T-helper 1 cell treated with Interleukin-12 subunit alpha and Interleukin-12 subunit beta and Interleukin-4 antibody, amounts not matched to agents 30 ng/mL and 1 ng/mL, for 36 hours (primary cell): ENCODE measurements at places on chromosomes 5 and 9. TPM values are rescaled to one million over a fixed set of nuclear protein-coding genes. Genes with fewer than 3 reads are reported as not detected.

The TAF11L5 gene
- total RNA-seq: not detected in 2 replicates

The APBA1 gene
- total RNA-seq: 12.8 and 14.9 TPM in 2 replicates

The LTC4S gene
- 1.7 and 2.4 TPM in 2 replicates for total RNA-seq

The OTP gene
- total RNA-seq: not detected in 2 replicates

The ADAMTS2 gene
- not detected in 2 replicates for total RNA-seq

The DNAI1 gene
- total RNA-seq: not detected in 2 replicates

The KIF27 gene
- 2.1 and 4.0 TPM in 2 replicates for total RNA-seq

The AUH gene
- total RNA-seq: 28.5 and 28.8 TPM in 2 replicates

The UBAC1 gene
- total RNA-seq: 33.4 and 35.9 TPM in 2 replicates

The GABBR2 gene
- total RNA-seq: not detected in 2 replicates

The TUSC1 gene
- 0.29 and 0.32 TPM in 2 replicates for total RNA-seq

The CORO2A gene
- 3.8 and 3.9 TPM in 2 replicates for total RNA-seq

The PCDHB14 gene
- total RNA-seq: not detected in 2 replicates

The CERCAM gene
- 0.88 and 1.7 TPM in 2 replicates for total RNA-seq

The GRIN3A gene
- total RNA-seq: not detected in 2 replicates

The DDX46 gene
- total RNA-seq: 73.6 and 73.9 TPM in 2 replicates

The IFNA13 gene
- not detected in 2 replicates for total RNA-seq

The NR6A1 gene
- total RNA-seq: 0.59 and 0.81 TPM in 2 replicates

The C9orf40 gene
- 12.7 and 13.6 TPM in 2 replicates for total RNA-seq
